ENCODE measurements at places on chromosomes 1 and 21.

DNA sequence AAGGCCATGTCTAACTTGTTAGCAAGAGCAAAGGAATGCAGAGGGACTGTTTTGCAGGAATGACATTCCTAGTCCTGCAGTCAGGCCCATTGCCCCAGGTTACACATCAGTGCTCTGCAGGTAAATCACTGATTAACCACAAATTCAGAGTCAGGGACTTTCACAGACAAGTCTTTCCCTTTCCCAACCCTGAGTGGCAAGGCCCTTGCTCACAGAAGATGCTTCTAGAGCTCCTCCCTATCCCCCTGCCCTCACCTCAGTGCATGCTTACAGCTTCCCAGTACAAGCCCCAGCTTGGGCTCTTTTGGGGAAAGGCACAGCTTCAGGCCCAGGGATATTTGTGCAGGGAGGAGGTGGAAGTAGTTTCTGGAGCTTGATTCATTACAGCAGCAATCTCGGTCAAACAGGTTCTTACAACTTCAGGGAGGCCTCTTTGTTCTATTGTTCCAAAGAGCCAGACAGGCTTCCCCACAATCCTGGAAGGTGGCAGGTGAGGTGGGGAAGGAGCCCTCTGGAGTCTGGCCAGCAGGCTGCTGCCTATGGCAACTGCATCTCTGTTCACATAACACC is 53.9 kb downstream of the CASQ2 start:
- no peak for DNase-seq

DNA sequence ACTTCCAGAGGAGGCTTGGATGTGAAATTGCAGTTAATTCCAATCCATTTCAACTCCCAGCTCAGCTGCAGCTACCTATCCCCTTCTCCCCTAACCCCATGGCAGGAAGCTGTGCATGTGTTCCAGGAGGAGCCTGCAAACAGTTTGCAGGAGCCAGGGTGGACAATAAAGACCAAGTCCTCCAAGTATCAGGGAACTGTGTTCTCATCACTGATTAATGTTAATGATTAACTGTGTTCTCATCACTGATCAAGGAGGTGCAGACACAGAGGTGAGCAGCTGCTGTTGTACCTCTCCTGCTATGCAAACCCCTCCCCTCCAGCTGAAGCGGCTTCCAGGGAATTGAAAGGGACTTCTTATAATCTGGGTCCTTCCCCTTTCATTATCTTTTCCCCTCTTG is 19.2 kb downstream of the CLDN19 start:
- no peak for DNase-seq

DNA sequence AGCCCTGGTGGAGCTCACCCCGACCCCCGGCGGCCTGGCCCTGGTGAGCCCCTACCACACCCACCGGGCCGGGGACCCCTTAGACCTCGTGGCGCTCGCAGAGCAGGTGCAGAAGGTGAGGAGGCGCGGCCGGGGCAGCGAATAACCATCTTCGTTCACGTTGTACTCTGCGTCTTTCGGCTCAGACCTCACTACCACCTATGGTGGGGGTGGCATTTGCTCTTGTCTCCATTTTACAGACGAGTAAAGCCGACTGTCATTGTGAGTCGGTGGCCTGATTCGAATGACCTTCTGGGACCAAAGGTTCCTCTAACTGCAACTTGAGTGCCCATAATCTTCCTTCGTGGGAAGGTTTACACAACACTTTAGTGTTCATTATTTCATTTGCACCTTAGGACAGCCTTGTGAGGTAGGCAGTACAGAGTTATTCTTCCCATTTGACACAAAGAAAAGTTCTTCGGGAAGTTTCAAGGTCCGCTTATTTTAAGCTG is 506 bp downstream of the C1orf50 start:
- DNase-seq = no peak

DNA sequence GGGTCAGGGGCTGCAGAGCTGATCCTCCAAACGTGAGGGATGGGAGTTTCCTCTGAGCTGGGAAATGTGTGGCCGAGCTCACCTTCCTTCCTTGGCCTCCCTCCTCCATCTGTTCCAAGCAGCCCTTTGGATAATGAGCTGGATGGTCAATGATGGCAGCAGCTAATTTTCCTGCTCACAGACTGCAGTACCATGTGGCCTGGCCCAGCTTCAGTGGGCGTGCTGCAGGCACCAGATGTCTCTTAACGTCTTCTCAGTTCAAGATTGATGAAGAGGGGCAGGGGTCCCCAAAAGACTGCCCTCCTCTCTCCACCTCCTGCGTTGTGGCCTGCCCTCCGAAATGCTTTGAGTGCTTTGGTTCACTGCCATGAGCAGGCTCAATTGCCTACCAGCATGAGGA is 86.0 kb downstream of the UBIAD1 start:
- DNase-seq = peak; percentile 88

DNA sequence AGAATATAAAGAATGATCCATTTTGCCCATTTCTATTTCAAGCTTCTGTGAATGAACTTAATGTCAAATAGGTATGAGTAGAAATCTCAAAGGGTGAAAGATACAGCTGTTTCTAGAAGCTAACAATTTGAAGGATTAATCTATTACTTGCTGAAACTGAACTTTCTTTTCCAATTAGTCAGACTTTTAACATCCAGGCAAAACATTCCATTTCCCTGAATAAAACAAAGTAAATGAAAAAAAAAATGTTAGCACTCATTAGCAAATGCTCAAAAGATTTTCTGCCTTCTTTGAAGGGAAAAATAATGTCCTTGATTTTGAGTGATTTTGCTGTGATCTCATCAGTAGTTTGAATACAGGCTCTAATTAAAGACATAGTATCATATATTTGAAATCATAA is 447.6 kb upstream of the PRMT6 start:
- no peak for DNase-seq

- DNase-seq = no peak
Measured at GRCh38 chr1:9600861-9601834, 12.4 kb downstream of the TMEM201 start.

GRCh38 chr1:204413170-204413535 is 1.5 kb upstream of the PPP1R15B start:
- DNase-seq = no peak

GRCh38 chr1:26182383-26182696 is 5.0 kb downstream of the CNKSR1 start:
- DNase-seq = no peak

- no peak for DNase-seq
Measured at GRCh38 chr1:56050911-56051310, 528.5 kb downstream of the PLPP3 start.

DNA sequence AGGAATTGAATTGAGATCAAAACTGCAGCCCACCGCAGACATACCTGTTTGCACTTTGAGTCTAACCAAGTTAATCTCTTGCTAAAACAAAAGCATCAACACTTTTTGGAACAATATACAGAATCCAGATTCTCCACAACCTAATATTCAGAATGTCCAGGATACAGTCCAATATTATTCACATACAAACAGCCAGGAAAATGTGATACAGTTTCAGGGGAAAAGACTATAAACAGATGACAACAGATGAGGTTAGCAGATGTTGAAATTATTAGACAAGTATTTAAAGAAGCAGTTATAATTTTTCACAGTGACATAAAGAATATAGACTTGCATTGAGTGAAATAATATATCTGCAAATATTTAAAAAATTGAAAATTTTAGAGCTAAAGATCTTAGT is 678.1 kb upstream of the CXADR start:
- DNase-seq = no peak

DNA sequence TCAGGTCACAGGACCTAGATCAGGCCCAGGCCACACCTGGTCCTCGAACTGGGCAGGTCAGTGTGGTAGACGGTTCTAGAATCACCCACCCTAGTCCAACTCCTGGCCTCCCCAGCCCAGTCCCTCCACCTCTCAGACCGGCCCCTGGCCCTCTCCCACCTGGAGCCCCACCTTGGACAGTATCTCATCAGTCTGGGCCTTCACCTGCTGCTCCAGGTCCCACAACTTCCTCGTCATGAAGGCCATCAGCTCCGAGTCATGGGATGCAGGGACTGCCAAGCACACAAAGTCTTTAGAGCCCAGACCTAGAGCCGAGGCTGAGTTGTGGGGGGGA is 8.7 kb downstream of the UBXN11 start:
- no peak for DNase-seq

- no peak for DNase-seq
Measured at GRCh38 chr21:41294548-41295231, 21.9 kb upstream of the FAM3B start.

GRCh38 chr1:248926401-248927182 is 20.6 kb downstream of the PGBD2 start:
- no peak for DNase-seq

GRCh38 chr21:33660406-33660805 is 18.1 kb downstream of the ITSN1 start:
- DNase-seq = no peak

DNA sequence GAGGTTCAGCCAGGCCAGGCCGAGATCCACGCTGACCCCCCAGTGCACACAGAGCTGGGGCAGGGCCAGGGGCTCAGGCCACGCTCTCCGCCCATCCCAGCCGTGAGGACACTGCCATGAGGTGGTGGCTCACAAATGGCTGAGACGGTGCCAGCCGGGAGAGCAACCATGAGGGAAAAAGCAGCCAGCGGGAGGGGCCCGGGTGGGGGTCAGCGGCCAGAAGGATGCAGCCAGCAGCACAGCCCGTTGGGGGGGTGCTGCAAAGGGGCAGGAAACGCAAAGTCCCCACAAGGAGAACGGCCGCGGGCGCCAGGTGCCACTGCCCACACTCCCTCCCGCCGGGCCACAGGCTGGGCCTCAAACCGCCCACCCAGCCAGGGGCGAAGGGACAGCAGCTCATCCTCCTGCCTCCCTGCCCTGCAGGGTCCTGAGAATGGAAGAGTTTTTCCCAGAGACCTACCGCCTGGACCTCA is 8.3 kb downstream of the TTLL10 start:
- no peak for DNase-seq

DNA sequence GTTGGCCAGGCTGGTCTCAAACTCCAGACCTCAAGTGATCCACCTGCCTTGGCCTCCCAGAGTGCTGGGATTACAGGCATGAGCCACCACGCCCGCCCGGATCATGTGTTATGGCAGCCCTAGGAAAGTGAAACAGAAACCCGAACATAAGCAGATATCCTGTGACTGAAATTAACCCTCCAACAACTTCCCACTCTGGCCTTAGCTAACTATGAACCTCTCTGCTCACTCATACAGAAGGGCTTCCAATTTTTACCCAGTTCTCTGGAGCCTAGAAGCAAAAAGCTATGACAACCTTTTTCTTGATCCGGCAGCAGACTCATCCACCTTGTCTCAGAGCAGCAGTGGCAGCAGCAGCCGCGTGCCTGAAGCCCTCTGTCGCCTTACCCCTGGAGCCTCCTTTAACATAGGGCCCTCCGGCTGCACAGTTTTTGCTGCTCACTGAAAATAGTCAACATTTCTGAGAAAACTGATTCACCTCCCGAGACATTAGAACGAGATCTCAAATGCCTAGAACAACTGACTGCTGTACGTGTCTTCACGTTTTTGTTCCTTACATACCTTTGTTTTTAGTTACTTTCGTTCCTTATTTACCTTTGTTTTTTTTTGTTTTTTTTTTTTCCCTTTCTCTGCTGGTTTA is 9.3 kb downstream of the CBR1 start:
- DNase-seq = no peak

DNA sequence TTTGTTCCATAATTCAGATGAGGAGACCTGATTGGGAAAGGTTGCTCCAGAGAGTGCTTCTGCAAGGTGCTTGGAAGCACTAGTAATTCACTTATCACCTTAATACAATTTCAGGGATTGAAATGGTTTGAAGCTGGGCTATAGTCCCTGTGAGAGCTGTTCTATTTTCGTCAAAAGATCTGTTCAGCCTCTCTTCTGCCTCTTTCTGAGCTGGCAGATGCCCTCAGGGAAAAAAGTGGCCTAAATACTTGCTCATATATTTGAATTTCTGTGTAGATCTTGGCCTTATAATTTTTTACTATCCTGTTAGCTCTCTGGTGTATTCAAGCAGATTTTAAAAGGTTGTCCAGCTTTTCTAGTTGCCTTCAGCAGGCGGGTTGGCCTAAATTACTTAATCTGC is 22.3 kb downstream of the C1orf146 start:
- no peak for DNase-seq

GRCh38 chr21:42599962-42600361 is 53.5 kb upstream of the PDE9A start:
- DNase-seq = no peak

DNA sequence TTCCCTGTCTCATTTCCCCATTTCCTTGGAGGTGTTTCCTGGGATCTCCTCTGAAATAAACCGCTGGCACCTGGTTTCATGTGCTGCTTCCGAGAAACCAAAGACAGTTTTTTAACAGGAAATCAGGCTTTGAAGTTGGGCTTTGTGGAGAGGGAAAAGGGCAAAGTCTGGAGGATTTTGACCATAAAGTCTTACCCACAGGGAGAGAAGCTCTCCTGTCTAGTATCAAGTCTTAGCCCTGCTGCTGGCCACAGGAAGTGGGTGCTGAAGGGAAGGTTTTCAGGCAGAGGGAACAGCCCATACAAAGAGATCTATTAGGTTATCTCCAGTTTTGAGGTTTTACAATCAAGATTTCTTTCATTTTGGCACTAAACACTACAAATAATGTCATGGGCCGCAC is 29.3 kb downstream of the SLC5A9 start:
- no peak for DNase-seq

- DNase-seq = no peak
Measured at GRCh38 chr1:112923959-112924349, 32.0 kb downstream of the SLC16A1 start.

GRCh38 chr21:31364253-31364945 is 20.3 kb upstream of the TIAM1 start:
- no peak for DNase-seq

GRCh38 chr1:30742963-30743559 is 14.5 kb downstream of the LAPTM5 start:
- no peak for DNase-seq

- no peak for DNase-seq
Measured at GRCh38 chr1:21378705-21379494, 61.0 kb upstream of the NBPF3 start.

GRCh38 chr1:241999026-241999425 is at the start of gene MAP1LC3C:
Gene MAP1LC3C (minus strand): TSS chr1:241999098. CDS start chr1:241999008, 90 bp downstream.
- DNase-seq = no peak

DNA sequence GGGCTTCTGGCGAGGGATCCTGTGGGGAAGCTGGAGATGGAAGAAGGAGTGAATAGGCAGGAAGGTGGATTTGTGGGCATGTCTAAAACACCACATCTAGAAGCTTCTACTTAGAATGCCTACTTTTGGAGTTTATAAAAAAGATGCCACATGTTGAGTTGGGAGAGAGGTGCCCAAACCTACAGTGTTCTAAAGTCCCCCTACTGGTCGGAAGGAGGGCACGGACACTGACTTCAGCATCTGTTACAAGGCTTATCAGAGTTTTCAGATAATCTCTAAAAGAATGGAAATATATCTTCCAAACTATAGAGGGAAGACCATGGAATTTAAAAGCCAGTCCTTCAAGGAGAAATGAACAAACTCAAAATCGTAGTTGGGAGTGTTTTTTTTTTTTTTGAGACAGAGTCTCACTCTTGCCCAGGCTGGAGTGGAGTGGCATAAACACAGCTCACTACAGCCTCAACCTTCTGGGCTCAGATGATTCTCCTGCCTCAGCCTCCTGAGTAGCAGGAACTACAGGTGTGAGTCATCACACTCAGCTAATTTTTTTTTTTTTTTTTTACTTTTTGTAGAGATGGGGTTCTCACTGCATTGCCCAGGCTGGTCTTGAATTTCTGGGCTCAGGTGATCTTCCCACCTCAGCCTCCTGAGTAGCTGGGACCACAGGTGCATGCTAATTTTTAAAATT is 14.8 kb downstream of the IBA57 start:
- DNase-seq = no peak
